ENCODE measurements at places on chromosomes 1 and 21. TPM values are rescaled to one million over a fixed set of nuclear protein-coding genes. Genes with fewer than 3 reads are reported as not detected.
A peak's percentile ranks its signal among the peaks of the same experiment; 100 is the strongest.

Gene OPRD1
- 0.07 TPM for total RNA-seq

DNA sequence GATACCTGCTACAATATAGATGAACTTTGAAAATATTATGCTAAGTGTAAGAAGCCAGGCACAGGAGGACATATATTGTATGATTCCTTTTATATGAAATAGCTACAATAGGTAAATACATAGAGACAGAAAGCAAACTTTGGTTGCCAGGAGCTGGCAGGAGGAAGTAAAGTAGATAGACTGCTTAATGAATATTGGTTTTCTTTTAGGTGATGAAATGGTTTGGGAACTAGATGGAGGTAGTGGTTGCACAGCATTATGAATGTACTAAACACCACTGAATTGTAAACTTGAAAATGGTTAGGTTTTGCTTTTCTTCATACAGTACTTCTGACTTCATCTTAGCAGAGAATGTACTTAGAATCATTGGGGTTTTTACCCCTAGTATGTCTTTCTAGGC, 21.5 kb downstream of the ABCB10 start:
- H3K4me3 ChIP-seq, result no peak overlapping the region
- H3K4me1 ChIP-seq, result no peaks in the 10 kb centered on the region
- no peaks in the 10 kb centered on the region for H3K27me3 ChIP-seq
- peaks cover 17% of the 10 kb centered on the region for H3K36me3 ChIP-seq
- H3K27ac ChIP-seq, result no peak overlapping the region

Gene HHIPL2
- 0.98 TPM for total RNA-seq

Gene KMO
- 0.85 TPM for total RNA-seq

- H3K27ac ChIP-seq, result no peak overlapping the region
- H3K4me3 ChIP-seq, result no peak overlapping the region
- no peak for DNase-seq
- H3K27me3 ChIP-seq, result no peaks in the 10 kb centered on the region
- peaks cover 18% of the 10 kb centered on the region for H3K4me1 ChIP-seq
These were observed 31.8 kb downstream of the HSF2BP start for GRCh38 chr21:43627527-43627926.

DNA sequence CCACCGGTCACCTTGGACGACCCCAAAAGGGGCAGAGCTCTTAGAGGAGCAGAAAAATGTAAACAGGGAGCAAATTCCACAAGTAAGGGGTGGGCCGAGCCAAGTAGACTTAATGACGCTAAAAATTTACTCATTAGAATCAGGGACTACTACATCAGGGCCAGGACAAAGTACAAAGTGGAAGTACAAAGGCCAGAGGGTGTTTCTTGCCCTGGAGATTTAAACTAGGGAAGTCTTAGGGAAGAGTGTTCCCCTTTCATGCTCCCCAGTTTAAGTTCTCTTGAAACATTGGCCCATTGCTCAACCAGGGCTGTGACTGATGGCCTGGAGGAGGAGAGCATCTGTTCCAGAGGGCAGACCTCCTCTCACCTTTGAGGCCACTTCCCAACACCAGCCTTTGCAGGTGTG, 48.6 kb downstream of the BACH1 start:
- no peak for DNase-seq
- no peak overlapping the region for H3K4me3 ChIP-seq
- H3K36me3 ChIP-seq, result peaks cover 21% of the 10 kb centered on the region
- H3K4me1 ChIP-seq, result peaks cover 12% of the 10 kb centered on the region
- peak overlapping the region; percentile 33 for H3K27ac ChIP-seq

GRCh38 chr1:13737398-13737797, 37.4 kb downstream of the PRDM2 start:
- DNase-seq, result no peak
- H3K36me3 ChIP-seq, result no peaks in the 10 kb centered on the region
- H3K4me1 ChIP-seq, result no peaks in the 10 kb centered on the region
- H3K27me3 ChIP-seq, result no peaks in the 10 kb centered on the region
- H3K27ac ChIP-seq, result no peak overlapping the region
- no peak overlapping the region for H3K4me3 ChIP-seq

Gene SYT14
- 2.1 TPM for total RNA-seq

Gene ZNF362
- 29.5 TPM for total RNA-seq

Measured in Calu3 (cell line).